ENCODE measurements at places on chromosomes 6 and 20.

- DNase-seq = peak; percentile 13
Observed at GRCh38 chr6:56842686-56843475, 112.0 kb upstream of the BEND6 start.

GRCh38 chr6:93337772-93338394, 81.5 kb downstream of the EPHA7 start:
- DNase-seq = no peak

DNA sequence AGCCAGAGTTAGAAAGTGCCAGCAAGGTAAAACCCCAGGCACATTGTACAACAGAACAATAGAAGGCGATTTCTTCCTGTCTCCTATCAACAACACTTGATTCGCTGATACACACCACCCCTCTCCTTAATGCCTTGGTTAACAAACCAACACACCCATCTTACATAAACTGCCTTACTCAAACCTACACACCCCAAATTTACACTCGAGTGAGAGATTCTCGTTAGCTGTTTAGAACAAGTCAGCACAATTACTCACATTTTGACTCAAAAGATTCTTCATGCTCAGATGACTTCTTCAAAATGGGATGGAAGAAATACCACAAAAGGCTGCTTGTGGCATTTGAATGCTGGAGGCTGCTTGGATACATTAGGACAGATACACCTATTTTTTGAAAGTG, 80.0 kb upstream of the FOXQ1 start:
- no peak for DNase-seq

- no peak for DNase-seq
Observed at GRCh38 chr6:35427435-35427834, 24.7 kb upstream of the FANCE start.

DNA sequence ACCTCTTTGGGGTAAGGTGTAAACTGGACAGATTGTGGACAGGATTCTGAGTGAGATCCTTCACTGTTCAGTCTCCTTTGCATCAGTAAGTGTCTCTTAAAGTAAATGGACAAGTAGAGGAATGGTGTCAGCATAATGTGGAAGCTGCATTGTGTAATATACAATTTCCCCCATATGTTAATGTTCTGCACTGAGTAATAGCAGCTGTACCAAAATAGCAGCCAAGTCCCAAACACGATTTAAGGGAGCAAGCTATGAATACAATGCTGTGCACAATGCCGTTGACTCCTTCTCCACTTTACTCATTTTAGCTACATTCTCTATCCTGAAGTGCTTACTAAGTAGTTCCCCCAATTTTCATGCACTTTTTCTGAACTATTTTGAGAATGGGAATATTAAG, 21.1 kb upstream of the TRIM26 start:
- DNase-seq = no peak

GRCh38 chr6:44201638-44202303, 15.0 kb upstream of the MYMX start:
- no peak for DNase-seq

DNA sequence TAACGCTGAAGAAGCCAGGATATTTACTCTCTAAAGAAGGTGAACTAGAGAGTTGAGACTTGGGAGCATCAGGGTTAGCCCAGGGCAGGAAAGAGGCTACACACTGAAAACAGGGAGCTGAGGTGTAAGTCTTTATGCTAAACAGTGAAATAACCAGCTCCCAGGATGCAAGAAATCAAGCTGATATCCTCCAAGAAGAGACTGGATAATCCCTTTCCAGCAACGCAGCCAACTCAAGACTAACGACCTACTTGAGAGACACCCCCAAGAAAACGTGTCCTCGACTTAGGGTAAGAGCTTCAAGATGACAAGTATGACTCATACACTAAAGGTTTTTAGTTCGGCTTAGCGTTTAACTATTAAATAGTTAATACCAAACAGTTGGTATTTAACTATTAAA, 202.2 kb downstream of the TASP1 start:
- DNase-seq = no peak

GRCh38 chr20:3172126-3172932, 1.0 kb downstream of the LZTS3 start:
- no peak for DNase-seq

- DNase-seq = no peak
Observed at GRCh38 chr6:169714595-169714994, 9.7 kb downstream of the PHF10 start.

GRCh38 chr6:95292011-95292410, 285.3 kb upstream of the MANEA start:
- no peak for DNase-seq

DNA sequence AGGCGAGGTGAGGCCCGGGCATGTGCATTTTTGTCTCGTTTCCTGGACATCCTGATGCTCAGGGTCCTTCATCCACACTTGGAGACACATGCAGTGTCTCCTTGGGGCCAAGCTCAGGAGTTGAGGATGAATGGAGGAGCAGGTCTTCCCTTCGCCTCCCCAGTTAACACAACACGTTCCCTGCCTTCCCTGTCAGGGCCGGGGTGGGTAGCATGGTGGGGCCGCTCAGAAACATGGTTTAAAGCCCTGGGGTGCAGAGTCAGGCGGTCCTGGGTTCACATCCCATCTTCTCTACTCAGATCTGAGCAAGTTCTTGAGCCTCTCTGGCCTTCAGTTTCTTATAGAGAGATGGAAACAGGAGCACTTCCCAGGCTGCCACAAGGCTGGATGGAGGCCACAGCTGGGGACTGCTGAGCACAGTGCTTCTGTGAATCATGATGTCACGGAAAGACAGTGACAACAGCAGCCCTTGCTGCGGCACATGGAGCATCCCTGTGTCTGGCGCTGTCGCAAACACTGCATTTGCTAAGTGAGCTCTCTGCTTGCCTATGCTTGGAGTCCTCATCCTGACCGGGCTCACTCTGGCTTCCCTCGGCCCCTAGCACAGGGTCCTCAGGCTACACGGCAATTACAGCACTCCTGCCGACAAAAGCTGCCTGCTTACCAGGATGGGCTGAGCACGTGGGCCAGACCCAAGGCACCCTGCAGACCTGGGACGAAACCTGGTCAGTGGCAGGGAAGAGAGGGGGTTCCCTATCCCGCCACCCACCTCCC, 45.6 kb upstream of the STX16 start:
- no peak for DNase-seq

GRCh38 chr6:163427498-163428254, 13.2 kb downstream of the QKI start:
- no peak for DNase-seq

DNA sequence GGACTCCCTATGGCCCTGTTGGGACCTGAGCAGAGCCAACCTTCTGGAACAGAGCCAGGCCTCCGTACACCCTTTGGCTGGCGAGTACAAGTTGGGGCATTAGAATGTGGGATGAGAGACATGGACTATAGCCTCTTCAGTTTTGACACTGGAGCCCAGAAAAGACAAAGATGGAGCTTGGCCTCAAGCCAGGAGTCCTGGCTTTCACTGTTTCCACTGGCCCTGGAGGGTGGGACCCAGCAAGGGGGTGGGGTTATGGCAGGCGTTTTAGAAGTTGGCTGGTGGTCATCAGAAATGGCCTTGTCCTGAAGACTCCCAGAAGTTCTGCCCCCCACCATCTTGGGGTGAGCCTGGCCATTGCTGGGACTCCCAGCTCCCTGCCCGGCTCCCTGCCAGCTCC, 21.8 kb downstream of the ITPR3 start:
- DNase-seq = no peak

DNA sequence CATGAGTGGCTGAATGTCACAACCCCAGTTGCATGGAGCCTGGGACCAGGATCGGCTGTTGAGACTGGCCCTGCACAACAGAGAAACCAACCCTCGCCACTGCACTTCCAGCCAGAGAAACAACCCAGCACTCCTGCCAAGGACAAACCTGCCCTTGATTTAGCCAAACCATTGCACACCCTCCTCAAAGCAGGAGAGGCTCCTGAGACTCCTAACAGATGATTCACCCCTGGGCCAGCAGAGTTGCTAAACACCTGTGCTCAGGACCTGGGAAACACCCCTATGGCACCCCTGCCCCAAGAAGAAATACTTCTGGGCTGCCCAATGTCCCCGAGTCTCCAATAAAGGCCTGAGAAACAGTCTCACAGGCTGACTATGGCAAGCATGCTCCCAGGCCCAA, 17.8 kb downstream of the WDR27 start:
- DNase-seq = no peak

- peak; percentile 12 for DNase-seq
Observed at GRCh38 chr6:166541366-166541765, 45.1 kb downstream of the RAMACL start.

- peak; percentile 73 for DNase-seq
Observed at GRCh38 chr6:33091957-33092356, 16.2 kb downstream of the HLA-DPB1 start.

GRCh38 chr6:11317885-11318771, 85.7 kb upstream of the NEDD9 start:
- peak; percentile 75 for DNase-seq

GRCh38 chr6:36269834-36270705, at the start of gene PNPLA1:
Gene PNPLA1 (plus strand): TSS chr6:36270060. CDS start chr6:36270460, 400 bp downstream.
- no peak for DNase-seq

DNA sequence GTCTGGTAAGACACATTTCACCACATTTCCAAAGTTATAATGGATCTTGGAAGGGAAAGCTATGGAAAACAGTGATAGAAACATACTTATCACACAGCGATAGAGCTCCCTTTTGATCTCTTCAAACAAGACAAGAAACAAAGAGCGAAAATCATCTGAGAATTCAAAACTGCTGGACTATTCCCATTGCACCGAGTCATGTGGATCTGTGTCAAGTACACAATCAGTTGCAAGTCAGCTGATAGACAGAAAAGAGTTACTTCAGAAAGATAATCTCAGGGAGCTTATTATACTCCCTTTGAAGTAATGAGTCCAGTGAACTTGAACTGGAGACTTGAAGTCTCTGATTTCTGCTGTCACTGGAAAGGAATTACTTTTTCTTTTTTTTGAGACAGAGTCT, 89.7 kb upstream of the GCM1 start:
- DNase-seq = no peak

DNA sequence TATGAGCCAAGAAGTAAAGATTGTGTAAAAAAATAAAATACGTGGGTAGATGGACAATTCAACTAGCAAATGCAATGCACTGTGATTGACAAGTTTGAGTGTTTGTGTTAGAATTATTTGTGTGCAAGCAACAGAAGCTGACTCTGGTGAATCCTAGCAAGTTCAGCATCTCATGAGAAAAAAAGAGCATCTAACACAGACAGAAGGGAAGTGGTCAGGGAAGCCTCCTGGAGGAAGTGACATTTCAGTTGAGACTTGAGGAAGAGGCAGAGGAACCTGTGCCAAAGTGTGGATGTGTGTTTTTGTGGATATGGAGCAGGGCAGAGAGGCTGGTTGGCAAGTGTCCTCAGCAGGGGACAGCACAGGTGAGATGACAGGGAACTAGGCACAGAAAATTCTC, 248.7 kb downstream of the ZNF217 start:
- DNase-seq = no peak

DNA sequence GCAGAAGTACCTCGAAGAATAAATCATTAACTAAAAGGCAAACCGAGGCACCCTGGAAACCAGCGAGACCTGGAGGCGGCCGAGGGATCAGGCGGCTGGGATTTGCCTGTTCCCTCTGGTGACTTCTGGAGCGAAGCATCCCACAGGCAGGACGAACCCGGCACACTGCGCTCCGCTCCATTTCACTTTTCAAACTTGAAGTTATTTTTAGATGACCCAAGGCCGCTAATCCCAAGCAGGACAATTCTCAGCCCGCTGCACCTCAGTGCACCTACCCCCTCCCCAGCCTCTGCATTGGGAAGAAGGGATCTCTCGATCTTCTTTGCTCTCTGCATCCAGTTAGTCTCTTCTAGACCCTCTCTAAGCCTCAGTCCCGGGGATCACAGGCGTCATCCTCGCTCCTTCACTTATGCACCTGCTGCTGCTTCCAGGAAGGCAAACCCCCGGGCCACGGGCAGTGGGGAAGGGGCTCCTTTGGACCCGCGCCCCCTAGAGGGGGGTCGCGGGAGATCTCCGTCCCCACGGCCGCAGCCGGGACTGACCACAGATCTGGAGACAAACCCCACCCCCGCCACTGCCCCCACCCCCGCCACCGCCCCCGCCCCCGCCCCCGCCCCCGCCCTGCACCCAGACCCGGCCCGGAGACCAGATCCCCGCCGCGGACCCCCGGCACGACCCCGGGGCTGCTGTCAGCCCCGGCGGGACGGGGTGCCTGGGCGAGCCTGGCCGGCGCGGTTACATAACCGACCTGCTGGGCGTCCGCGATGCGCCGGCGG, 636 bp downstream of the RCAN2 start:
- no peak for DNase-seq

DNA sequence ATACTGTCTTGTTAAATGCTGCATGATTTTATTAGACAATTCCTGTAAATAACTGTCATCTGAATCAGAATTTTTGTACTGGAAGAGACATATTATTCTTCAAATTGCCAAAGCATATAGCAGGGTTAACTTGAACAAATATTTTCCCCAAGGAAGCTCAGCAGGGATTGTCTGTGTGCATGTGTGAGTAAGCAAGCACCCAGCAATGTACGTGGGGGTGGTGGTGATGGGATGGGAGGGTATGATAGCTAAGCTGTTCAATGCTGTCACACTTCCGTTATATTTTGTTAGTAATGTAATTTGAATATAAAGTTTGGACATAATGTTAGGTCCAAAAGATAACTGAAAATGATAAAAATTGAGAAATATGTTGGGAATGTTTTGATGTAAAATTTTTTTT, 118.1 kb downstream of the MYB start:
- DNase-seq = no peak

DNA sequence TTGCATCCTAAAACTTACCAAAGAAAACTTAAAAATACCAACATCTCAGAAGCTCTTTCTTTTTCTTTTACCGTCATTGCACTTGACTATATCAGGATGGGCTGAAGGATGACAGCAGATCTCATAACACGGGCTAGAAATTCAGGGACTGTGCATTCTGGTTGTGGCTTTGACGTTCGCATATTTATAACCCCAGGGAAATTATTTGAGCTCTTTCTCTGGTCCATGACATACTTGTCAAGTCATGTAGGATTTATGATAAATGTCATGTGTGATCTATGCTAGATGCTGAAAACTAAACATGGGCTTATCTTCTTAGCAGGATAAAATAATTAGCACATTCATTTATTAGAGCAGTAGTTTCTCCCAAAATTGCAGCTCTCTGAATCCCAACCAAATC, 74.4 kb upstream of the SAMD5 start:
- DNase-seq = no peak

GRCh38 chr6:96162711-96163120, 146.9 kb downstream of the FUT9 start:
- DNase-seq = no peak

- peak; percentile 65 for DNase-seq
Observed at GRCh38 chr6:160137989-160138835, 16.6 kb downstream of the SLC22A1 start.

Measured in activated T-cell treated with anti-CD3 and anti-CD28 coated beads, Interleukin-2, amount 50 U/mL, for 72 hours (primary cell).